Epithelial cell of proximal tubule (primary cell): ENCODE measurements at places on chromosomes 5 and 9. TPM values are rescaled to one million over a fixed set of nuclear protein-coding genes. Genes with fewer than 3 reads are reported as not detected.

Gene SPAG8
- 0.12 and 0.14 TPM in 2 replicates for total RNA-seq

- DNase-seq, result no peak
These were observed 72.0 kb downstream of the ANKRD33B start for GRCh38 chr5:10635867-10636350.

GRCh38 chr9:93427655-93428379 is 23.7 kb upstream of the FAM120A start:
- DNase-seq, result no peak

Gene DMRT2
- 0.35 TPM in 1 of 2 replicates, not detected in the other for total RNA-seq

DNA sequence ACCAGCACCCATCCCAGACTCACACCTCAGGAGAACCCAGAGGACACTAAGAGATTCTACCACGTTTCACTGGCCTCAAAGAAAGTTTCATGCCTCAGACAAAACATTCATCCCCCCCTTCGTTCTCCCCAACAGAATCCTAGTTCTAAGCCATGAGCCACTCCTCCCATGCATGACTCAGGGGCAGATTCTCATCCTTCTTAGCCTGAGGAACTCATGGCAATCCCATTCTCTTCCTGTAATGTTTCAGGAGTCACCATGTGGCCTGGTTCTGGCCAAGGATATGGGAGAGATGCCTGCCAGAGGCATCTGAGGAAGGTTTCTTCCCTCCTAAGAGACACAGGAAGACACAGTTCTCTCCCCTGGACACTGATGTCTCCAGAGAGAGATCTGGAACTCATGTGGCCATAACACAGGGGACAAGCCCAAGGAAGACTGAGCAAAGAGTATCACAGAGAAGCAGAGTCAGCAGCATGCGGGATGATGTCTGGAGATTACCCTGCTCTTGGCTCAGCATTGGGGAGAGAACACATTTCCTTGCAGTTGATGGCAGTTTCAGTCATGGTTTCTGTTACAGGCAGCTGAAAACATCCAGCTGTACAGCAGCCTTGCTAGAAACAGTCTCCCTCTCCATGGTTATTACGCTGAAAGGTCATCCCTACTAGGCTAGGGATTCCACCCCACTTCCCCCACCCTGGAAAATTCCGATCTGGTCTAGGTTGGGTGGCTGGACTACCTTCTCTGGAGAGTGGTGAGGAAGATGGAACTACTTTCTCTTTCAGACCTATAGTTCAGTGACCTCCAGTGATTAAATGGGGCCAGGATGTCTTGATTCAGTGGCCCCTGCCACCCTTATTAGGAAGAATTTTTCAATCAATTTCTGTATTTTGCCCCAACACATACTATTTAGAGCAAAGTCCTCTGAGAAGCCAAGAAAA is 115.4 kb downstream of the ZNF608 start:
- DNase-seq, result no peak

Gene C8G
- total RNA-seq, result not detected in 2 replicates

Gene TEX10
- total RNA-seq, result 25.9 and 42.6 TPM in 2 replicates

Gene ALDOB
- total RNA-seq, result not detected in 2 replicates

- DNase-seq, result no peak
These were observed 132.9 kb downstream of the TRPM3 start for GRCh38 chr9:70988551-70988950.

DNA sequence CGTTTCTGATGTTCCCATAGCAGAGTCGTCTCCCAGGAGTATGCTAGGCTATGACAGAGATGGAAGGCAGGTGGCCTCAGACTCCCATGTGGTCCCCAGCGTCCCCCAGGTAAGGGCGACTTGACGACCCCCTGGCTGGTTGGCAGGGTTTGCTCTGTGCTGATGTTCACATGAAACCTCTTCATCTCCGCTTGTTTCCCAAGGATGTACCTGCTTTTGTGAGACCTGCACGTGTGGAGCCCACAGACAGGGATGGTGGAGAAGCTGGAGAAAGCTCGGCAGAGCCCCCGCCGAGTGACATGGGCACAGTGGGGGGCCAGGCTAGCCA is 108.3 kb downstream of the WNK2 start:
- DNase-seq, result no peak

DNA sequence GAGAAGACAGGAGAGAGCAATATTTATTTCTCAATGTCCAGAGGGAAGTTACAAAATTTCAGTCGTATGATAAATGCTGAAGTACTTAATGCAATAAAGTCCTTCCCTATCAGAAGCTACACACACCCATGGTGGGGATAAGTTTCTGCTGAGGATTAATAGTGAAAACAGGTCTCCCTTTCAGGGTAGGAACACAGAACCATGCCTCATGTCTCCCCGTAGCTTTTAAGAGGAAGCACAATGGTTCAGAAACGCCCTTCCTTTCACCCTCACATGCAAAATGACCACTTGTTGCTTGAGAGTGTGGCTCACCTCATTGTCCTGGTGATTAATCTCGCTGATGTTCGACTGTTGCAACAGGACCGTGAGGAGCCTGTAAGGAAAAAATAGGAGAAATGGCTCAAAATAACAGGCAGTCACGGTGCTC is 73.6 kb downstream of the ANKRD55 start:
- DNase-seq, result no peak

GRCh38 chr5:159458217-159458711 is 128.0 kb upstream of the IL12B start:
- DNase-seq, result no peak

Gene C9orf50
- 0.69 TPM in 1 of 2 replicates, not detected in the other for total RNA-seq

Gene MCIDAS
- 0.06 and 0.22 TPM in 2 replicates for total RNA-seq

DNA sequence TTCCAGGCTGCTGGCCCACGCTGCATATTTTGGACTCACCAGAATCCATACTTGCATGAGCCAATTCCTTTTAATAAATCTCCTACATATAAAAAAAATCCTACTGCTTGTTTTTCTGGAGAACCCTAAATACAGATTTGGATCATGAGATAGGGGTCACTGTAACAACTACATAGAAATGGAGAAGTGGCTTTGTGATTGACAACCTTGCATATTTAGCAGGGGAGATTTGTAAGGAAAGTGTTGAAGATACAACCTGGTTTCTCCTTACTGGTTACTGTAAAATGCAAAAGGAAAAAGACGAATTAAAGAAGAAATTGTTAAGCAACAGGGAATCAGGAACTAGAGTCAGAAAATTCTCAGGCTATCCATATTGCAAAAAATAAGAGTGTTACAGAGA is 74.8 kb downstream of the HABP4 start:
- no peak for DNase-seq

DNA sequence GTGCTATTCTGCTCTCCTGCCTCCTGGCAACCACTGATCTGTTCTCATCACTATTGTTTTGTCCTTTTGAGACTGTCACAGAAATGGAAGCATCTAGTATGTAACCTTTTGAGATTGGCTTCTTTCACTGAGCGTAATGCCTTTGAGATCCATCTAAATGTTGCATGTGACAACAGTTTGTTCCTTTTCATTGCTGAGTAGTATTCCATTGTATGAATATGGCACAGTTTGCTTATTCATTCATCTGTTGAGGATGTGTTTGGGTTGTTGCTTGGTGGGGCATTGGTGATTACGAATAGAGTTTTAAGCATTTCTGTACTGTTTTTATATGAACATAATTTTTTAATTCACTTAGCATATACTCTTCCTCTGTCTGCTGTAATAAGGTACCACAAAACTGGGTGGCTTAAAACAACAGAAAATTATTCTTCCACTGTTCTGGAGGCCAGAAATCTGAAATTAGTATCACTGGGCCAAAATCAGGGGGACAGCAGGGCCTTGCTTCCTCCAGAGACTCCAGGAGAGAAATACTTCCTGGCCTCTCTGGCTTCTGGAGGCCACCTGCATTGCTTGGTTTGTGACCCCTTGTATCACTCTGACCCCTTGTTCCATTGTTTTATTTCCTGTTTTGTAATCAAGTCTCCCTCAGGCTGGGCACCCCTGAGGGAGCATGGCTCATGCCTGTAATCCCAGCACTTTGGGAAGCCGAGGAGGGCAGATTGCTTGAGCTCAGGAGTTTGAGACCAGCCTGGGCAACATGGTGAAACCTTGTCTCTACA is 53.0 kb downstream of the EXOSC2 start:
- DNase-seq, result no peak

Gene MYO10
- 31.5 and 32.6 TPM in 2 replicates for total RNA-seq

DNA sequence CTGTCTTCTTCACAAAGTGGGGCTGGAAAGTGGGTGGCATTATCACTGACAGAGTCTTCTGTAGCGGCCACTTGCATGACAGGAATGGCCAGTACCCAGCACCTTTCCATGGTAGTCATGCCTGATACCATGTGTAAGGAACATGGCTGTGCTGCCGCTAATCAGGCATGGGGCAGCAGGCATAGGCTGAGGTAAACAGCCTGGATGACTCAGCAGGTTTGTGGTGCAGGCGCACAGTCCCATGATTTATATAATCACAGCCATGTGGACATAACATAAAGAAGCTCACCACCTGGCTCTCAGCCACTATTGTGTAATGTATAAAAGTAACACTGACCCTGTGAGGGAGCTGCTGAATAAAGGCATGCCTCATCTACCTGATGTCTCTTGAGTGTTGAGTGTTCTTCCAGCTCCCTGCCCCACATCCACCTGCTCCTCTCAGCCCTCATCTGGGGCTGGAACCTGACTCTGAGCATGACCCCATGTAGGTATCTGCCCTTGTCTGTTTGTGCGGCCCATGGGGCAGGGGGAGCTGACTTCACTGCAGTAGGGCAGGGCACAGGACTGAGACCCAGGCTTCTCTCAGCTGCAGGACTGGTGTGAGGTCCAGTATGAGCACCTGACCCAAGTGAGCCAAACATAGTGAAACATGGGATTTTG is 13.2 kb upstream of the ICE1 start:
- DNase-seq, result no peak

DNA sequence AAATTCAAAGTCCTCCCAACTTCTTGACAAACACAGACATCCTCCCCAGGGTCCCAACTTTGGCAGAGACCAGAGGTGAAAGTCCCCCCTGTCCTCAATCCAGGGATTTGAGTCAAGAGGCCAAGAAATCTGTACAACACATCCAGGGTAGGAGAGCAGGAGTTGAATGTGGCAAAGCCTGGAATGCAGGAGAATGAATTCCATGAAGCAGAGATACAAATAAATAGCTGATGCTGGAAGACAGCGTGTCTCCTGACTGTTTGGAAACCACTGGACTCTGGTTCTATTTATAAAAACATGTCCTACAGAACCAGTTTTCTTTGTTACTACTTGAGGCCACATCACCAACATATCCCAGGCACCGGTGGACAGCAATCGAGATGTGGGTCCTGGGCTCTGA is 43.7 kb upstream of the SLIT3 start:
- no peak for DNase-seq

DNA sequence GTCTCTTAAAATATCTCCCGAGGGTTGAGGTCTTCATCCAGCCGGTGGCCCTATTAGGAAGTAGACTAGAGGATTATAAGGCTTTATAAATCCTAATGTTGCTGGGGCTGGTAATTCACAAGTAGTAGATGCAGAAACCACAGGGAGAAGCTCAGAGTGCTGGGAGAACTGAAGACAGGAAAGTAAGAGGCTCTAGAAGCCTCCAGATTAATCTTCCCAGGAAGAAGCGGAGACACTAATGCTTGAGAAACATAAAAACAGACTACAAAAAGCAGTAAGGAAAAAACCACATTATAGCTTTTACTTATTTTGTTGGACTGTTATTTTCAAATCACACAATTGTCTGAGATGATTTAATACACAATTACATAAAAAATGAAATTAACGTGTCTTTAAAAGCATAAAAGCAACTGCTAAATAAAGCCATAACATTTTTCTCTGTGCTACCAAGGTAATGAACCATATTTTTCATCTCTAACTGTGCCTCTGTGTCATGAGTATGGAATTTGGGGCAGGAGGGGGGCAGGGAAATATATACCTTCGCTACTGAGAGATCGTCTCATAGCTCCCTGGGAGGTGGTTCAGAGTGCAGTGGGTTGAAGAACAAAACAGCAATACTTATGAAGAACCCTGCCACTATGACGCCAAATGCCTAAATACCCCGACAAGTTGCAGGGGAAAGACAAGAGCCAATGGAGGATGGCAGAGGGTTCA is 806.2 kb upstream of the WWC1 start:
- DNase-seq, result no peak

- DNase-seq, result no peak
These were observed 84.6 kb downstream of the PLPP1 start for GRCh38 chr5:55450050-55450765.

DNA sequence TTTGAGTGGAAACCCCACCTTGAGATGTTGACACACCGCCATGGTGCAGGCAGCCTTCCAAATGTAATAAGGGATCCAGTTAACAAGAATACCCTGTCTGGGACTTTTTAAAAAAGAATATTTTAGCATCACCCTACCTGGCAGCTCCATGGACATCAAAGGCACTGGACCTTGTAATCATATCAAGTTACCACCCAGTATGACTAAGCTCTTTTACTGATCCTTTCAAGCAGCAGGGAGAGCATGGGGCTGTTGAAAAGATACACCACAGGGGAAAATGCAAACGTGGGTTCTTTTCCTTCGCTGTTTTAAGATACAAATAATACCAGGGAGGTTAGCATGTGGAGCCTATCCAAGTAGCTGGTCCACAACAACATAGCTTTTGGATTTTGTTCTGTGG is 211.2 kb downstream of the SAXO1 start:
- peak; percentile 16 for DNase-seq

GRCh38 chr5:148427370-148428042 is 43.7 kb downstream of the FBXO38 start:
- DNase-seq, result no peak

DNA sequence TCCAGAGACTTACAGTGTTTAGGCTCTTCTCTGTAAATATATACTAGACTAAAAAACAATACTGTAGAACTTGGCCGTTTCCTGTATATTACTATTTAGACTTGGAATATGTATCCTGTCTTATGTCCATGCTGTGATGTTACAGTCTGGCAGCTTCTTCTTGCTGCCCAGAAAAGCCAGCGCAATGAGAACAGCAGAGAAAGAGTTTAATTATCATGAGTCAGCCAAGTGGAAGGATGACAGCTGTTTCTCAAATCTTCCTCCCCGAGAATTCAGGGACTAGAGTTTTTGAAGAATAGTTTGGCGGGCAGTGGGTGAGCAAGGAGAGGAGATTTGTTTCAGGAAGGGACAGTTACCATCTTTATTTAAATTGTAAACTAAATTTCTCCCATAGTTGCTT is 37.5 kb downstream of the NAA35 start:
- no peak for DNase-seq

Gene FPGS
- total RNA-seq, result 104 and 132 TPM in 2 replicates

DNA sequence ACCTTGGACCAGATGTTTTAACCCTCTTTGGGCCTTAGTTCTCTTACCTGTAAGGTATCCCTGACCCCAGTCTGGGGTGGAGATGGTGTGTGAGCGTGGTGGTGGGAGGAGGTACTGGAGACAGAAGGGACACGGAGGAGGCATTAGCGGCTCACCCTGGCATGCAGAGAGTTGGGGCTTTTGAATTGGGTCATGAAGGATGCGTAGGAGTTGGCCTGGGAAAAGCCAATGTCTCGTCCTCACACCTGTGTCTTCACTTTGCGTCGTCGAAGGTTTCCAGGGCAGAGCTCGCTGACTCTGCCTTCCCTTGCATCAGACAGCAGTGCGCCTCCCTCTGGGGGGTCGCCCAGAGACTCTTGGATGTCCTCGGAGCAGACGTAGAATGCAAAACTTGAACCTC is 11.2 kb downstream of the RXRA start:
- DNase-seq, result no peak

- no peak for DNase-seq
These were observed 18.6 kb upstream of the CFAP95 start for GRCh38 chr9:69801989-69802388.

GRCh38 chr9:84310883-84311282 is 29.7 kb downstream of the SLC28A3 start:
- DNase-seq, result no peak
